Muscle of back (tissue), 13 donors: ENCODE measurements at places on chromosomes 2 and 18.

DNA sequence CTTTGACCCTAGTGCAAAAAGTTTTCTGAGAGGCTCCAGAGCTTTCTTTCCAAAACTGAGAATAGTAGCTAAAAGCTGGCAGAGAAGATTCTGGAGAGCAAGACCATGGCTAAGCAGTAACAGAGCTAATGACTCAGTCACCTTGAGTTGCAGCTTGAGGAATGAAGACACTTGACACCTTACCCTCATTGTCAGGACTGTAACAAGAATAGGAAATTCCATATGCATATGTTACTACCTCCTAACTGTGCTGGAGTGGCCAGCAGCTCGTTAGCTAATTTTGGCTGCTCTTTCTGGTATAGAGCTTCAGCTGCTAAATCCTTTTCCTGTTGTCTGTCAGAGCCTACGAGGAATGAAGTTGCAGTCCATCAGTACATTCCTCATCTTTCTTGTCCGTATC lies 68.6 kb upstream of the LHCGR start:
- DNase-seq, result no peak

GRCh38 chr2:148042219-148042618 lies 21.3 kb downstream of the MBD5 start:
- peak; percentile 7 for DNase-seq

DNA sequence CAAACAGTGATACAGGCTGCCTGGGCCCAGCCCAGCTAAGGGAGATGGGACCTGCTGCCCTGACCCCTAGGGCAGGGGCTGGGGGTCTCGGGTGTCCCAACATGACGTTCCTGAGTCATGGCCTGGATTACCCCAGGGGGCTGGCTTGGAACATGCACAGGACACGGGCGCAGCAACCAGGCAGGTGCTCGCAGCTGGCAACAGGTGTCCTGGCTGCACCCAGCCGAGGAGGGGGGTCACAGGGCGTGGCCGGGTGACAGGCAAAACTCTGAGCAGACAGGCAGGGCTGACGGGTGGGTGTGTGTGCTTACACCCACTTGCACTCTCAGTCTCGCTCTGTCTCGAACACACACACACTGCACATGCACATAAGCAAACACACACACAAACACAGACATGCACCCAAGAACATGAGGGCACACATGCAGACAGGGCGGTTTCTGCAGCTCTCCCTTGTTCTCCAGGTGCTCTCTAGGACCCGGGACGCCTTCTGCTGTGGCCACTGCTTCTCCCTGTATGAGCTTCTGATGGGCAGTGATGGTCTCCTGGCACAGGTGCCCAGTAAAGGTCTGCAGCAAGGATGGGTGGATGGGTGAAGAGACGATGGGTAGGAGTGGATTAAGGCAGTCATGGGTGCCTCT lies 33.7 kb upstream of the TAF1B start:
- DNase-seq, result no peak

- DNase-seq, result no peak
These were observed 91.7 kb downstream of the DTNA start for GRCh38 chr18:34801774-34802173.

- no peak for DNase-seq
These were observed 521.0 kb downstream of the ADCYAP1 start for GRCh38 chr18:1425679-1426078.

DNA sequence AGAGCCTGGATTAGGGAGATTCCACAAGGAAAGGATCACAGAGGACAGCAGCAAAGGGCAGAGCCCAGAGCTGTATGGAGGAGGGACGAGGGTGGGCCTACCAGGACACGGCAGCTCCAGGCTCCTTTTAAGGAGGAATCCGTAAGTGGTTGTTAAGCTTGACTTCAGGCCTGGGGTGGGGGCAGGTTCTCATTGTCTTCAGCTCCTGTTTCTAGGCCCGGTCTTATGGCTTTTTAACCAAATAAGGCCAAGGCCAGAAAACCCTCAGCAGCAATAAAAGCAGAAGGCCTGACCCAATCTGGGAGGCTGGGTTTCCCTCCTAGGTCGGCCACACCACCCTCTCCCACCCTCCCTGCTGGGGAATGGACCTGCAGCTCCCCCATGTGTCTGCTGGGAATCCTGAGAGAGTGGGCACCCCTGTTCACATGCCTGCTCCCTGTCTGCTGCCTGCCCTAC lies 111.2 kb downstream of the PLB1 start:
- DNase-seq, result no peak

DNA sequence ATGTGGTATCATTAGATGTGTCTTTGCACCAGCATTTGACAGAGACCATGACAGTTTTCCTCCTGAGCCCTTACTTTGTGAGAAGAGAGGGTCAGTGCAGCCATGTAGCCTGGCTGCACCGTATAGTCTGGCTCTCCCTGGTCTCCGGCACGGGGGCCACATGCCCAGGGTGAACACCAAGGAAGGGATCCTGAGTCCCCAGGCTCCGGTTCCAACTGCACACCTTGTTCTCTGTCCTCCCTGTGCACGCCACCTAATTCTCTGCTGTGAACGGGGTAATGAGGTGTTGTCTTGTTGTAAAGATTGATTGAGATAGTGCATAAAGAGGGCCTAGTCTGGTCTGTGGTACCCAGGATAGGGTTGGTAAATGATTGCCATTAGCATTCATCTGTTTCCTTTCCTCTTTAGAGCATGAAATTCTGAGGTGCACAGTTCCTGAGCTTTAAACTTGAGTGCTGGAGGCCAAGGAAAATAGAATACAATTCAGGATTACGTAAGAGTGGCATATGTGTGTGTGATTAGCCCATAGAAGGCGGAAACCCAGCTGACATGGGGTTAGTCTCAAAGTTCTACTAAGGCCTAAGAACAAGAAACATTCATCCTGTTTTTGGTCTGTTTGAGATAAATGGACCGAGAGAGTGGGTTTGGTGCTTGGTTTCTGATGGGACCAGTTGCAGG lies 55.5 kb downstream of the NCK2 start:
- DNase-seq, result no peak

DNA sequence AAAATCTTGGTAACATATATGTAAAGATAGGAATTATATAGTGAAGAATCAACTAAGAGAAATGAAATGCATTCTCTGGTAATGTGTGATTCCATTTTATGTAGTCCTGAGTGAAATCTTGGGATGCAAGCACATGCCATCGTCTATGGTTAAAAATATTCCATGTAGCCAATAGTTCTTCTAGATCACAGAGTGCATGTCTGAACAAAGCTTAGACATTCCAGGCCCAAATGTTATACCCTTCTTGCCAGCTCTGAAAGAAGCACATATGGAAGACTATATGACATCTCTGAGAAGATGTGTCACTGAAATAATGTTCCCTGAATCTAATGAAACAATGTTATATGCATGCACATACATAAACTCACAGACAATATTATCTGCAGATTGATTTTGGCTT lies 92.3 kb upstream of the TFPI start:
- DNase-seq, result no peak

GRCh38 chr2:189865826-189866225 lies 81.6 kb downstream of the PMS1 start:
- DNase-seq, result no peak

GRCh38 chr2:109348190-109348589 lies 219.2 kb downstream of the SH3RF3 start:
- DNase-seq, result no peak

DNA sequence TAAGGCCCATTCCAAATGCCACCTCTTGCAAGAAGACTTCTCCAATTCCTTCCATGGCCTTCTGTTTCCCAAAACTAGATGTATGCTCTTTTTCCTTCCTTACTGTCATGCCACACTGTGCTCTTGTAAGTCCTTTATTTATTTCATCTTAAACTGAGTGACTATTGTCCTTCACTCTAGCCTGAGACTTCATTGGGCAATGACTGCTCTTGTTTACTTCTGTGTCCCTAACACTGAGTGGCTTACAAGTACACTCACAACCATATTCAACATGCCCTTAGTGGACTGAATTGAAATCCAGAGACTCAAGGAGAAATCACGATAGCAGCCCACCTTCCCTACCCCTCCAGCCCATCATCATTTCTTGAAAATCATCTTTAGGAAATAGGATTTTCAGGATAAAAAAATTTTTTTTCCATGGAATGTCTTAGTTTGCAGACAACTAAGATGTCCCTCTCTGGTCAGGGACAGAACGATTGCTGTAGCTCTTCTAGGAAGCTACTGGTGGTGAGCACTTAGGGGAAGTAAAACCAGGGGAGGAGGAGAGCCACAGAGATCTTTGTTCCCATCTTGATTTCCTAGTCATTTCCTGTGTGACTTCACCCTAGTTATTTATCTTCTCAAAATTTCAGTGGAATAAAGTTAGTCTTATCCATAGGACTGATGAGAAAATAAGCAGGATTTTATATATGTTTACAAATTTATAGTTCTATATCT lies 80.7 kb downstream of the CYRIA start:
- no peak for DNase-seq
